ENCODE measurements at places on chromosomes 11 and 22.
A peak's percentile ranks its signal among the peaks of the same experiment; 100 is the strongest.

- DNase-seq = no peak
These were observed 43.0 kb downstream of the MMP20 start for GRCh38 chr11:102582140-102582539.

DNA sequence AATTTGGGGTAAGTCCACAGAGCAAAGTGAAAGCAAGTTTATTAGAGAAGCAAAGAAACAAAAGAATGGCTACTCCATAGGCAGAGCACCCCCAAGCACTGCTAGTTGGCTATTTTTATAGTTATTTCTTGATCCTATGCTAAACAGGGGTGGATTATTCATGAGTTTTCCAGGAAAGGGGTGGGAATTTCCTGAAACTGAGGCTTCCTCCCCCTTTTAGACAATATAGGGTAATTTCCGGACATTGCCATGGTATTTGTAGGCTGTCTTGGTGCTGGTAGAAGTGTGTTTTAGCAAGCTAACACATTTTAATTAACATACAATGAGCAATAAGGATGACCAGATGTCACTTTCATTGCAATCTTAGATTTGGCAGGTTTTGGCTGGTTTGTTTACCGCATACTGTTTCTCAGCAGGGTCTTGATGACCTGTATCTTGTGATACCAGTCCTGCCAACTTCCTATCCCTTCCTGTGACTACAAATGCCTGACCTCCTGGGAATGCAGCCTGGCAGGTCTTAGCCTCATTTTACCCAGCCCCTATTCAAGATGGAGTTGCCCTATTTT is 937 bp upstream of the C1QTNF6 start:
- no peak for DNase-seq

DNA sequence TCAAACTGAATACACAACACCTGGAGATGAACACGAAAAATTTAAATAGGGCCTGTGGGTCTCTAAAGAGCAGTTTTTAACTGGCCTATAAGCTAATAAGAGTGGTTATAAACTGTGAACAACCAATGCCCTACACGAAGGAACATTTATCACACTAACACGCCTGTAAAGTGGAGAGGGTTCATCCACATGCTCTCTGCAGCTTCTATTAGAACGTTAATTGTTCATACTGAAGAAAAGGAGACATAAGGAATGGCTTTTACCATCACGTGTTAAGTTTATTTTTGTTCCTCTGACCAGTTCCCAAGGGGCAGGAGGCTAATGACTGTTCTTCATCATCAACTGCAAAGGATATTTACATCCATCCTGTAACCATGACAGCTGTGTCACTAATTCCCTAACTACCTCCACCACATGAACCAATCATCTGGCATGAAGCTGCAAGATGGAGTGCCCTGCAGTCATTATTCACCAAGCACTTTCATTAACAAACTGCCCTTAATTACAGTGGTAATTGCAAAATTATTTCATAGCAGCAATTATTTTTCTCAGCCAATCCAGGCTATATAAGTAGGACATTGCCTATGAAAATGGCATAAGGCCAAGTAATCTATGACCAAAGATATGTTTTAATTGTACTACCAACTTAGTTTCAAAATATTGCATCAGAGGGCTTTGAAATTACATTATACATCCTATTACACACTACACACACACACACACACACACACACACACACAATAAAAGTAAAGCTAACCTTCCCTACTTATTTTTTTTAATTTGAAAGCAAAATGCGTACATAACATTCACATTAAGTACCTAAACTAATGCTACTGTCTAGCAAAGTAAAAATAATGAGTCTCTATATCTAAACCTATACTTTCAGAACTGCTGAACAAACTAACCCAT is 186.7 kb downstream of the CADM1 start:
- peak; percentile 93 for DNase-seq

GRCh38 chr11:32388871-32389770 is 46.2 kb downstream of the WT1 start:
- DNase-seq = no peak

DNA sequence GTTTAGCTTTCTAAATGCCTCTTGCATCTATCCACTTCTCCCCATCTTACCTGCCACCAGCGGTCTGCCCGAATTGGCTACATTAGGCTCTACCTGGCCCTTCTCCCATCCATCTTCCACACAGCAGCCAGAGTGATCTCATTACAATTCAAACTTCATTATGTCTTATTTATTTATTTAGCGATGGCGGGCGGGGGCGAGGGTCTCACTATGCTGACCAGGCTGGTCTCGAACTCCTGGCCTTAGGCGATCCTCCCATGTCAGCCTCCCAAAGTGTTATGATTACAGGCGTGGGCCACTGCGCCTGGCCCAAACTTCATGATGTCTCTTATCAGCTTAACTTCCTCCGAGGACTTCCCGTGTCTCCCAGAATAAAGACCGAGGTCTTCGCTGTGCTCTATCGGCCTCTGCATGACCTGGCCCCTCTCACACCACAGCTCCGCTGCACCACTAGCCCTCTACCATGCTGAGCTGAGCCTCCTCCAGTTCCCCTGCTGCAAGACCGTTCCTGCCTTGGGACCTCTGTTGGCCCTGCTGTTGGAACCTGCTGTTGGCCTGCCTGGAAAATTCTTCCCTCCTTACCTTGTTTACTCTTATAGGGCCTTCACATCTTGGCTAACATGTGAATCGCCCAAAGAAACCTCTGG is 870 bp upstream of the CTTN start:
- no peak for DNase-seq

DNA sequence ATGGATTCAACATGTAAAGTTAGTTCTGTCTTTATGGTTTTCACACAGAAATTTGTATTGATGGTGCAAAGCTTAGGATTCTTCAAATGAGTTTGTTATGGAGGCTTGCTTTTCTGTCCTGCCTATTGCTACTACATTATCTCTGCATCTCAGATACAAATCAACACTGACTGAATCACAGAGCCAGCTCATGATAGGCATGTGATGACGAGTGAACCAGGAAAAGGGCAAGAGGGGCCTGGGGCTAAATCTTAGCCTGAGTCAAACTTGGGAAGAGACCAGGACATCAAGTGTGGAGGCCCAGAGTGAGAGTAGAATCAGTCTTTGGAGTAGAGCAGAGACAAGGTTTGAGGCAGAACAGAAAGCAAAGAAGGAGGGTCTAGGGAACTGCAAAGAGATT is 107.1 kb upstream of the CD44 start:
- DNase-seq = no peak

DNA sequence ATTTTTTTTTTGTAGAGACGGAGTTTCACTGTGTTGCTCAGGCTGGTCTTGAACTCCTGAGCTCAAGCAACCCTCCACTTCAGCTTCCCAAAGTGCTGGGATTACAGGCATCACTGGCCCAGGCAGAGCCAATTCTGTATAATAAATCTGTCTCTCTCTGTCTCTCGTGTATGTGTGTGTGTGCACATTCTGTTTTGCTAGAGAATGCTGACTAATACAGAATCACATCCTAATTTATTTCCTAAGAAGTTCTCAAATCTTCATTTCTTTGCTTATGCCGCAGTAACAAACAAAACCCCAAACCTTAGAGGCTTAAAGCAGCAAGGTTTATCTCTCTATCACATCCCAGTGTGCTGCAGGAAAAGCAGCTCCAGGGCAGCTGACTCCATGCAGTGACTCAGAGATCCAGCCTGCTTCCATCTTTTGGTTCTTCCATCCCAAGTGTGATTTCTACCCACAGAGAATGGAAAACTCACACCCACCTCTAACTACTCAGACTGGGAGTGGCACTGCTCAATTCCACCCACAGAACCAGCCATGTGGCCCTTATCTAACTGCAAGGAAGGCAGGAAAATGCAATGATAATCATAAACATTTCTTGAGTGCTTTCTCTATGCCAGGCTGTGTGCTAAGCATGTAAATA is 35.1 kb upstream of the LRRC10B start:
- DNase-seq = no peak

DNA sequence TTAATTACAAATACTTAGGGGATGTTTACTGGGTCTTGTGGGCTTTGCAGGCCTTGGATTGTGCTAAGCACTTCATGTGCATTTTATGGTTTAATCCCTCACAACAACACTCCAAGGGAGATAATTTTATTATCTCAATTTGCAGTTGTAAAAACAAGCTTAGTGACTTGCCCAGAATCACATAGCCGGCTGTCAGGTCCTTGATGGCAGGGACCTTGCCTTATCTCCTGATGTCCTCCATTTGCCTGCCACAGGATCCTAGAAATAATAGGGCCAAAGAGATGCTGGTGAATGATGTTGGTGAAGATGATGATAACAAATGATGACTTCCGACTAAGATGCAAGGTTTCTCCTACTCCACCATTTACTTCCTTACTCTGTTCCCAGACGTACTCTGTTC is 385.4 kb downstream of the TMEM135 start:
- DNase-seq = no peak

DNA sequence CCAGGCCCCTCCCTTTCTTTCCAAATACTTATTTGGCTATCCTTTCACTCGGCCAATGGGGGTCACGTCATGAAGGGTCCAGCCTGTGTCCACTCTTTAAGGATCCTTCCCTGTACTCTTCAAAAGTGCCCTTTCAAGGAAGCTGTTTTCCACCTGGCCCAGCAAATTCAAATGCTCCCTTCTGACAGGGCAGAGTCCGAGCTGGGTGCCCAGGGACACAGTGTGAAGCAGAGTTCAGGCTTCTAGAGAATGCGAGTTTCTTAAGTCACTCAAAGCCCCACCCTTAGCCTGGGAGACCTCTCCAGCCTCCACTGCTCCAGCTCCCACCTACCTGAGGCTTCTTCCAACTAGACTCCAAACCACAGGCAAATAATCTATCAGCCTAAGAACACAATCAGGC is 5.5 kb upstream of the APOA1 start:
- DNase-seq = no peak

DNA sequence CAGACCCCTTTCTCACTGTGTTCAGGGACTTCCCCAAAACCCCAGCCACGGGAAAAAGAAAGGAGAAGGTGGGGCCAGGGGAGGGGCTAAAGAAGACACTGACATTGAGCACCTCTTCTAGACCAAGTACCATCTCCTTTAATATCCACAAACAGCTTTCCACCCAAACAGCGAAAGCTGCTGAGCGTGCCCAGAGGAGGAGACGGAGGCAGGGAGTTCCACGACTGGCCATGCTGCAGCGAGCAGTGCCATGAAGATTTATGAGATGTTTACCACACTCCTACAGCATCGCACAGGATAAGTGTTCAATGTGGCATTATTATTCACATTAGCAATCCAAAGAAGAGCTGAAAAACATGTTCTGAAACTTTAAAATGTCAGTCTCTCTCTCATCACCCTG is 127.4 kb downstream of the LARGE1 start:
- DNase-seq = no peak

- DNase-seq = no peak
These were observed 563.0 kb downstream of the MIAT start for GRCh38 chr22:27220339-27220738.

DNA sequence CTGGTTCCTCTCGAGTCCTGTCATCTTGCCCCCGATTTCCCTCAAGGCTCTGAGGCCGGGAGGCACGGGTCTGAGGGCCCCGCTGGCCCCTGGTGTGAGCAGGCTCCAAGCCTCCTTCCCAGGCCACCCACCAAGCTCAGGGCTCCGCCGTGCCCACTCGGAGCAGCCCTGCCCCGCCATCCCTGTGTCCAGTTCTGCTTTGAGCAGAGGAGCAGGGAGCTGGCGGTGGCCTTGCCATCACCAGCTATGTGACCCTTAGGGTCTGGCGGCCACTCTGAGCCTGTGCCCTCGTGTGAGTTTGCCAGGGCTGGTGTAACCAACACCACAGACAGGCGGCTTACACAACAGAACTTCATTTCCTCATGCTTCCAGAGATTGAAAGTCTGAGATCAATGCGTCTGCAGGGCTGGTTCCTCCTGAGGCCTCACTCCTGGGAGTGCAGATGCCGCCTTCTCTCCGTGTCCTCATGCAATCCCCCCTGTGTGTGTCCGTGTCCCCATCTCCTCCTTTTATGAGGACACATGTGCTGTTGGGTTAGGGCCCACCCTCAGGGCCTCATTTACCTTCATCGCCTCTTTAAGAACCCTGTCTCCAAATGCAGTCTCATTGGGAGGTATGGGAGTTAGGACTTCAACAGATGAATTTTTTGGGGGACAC is 36.5 kb upstream of the CELSR1 start:
- no peak for DNase-seq

DNA sequence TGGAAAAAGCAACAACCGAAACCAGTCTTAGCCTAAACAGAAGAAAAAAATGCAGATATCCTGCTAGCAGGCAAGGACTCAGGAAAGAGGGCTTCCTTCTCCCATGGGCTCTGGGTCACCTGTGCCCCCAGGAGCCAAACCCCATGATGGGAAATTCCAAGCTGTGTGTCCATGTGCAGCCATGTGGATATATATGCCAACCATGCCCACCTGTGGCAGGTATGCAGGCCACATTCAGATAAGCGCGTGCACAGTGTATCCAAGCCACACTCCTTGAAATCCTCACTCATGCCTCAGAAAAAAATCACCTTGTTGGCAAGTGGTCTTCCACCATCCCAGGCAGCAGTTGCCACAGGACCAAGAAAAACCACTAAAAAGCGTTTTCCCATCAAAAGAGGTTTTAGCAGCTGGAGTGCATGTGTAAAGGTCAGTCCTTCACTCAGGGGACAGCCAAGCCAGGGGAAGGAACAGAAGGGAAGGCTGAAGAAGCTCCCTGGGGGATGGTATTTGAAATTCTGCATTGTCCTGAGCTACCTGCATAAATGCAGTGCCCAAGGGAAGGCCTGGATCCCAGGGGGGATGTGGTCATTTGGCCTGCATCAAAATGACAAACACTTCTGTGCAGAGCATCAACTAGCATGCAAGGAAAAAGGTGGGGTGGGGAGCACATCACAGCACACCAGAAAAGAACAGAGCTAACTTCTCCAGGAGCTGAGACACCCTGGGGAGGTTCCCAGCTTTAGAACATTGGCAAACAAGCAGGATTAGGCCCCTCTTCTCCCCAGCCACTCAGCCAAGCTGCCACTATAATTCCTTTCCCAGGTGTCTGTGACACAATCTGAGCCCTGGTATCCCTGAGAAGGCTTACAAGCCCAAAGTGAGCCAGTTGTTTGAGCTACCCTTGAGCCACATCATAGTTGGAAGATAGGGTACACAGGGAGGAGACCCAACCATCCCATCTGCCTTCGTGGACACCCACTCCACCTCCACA is 76.2 kb downstream of the GALNT18 start:
- no peak for DNase-seq

DNA sequence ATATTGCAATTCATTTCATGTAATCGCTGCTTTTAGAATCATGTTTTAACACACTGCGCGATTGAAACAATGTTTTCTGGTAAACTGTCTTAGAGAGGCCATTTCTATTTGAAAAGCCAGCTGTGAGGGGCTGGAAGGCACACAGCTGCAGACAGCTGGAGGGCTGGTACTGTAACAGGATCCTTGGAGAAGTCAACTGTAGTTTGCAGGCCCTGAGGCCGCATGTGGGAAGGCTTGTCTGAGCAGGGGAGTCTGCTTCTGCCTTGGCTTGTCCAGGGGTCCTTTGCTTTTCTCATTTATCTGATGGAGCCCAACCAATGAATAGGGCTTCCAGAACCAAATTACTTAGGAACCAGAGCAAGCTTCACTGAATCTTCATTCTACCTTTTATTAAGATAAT is 313.5 kb downstream of the BLID start:
- no peak for DNase-seq
